ENCODE measurements at places on chromosomes 13 and 19. TPM values are rescaled to one million over a fixed set of nuclear protein-coding genes. Genes with fewer than 3 reads are reported as not detected.

DNA sequence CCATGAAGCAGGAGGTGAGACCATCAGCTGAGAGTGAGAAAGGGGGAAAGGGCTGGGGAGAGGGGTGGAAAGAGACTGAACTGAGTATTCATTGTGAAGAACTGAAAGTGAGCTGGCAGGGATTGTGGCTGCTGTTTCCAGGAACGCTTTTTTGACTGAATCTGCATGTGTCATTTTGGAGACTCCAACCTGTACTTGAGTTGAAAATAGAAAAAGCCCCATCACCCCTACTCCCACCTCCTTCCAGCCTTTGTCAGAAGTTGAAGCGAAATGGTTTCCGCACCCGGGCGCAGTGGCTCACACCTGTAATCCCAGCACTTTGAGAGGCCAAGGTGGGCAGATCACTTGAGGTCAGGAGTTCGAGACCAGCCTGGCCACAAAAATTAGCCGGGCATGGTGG, 128.0 kb upstream of the GPR12 start:
- DNase-seq: no peak

DNA sequence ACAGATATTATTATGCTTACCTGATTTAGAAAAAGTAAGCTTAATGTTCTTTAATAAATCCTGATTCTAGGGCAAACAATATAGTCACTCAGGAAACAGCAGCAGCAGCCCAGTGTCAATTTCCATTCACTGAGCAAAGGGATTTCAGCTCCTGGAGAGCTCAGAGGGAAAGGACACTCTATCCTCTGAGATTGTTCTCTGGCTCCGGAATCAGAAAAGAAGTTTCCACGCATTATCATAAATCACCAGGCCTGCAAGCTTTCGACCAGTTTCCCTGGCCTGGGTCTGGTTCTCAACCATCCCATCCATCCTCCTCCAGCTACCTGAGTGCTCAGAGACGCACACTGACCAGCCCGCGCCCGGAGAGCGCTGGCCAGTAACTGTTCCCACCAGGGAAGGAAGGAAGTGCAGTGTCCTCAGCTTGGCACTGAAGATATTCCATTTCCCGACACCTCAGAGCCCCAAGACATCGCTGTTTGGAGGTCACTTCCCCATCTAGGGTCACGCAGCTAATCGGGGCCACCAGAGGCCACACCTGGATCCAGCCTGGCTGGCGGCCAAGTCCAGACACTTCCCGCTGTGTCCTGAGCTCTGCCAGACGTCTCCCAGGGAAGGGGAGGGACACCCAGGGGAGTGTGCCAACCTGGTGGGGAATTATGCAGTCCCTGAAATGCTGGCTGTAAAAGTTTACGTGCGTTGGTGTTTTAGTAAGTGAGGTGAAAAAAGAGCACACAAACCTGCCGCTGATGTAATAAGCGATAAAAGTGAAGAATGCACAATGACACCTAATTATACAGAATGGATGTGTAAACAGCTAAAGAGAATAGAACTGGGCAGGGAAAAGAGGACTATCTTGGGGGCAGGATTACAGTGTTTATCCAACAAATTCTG, 29.1 kb downstream of the EPS15L1 start:
- no peak for DNase-seq

GRCh38 chr13:36089130-36089647, 42.0 kb downstream of the DCLK1 start:
- DNase-seq: no peak

GRCh38 chr19:30692879-30693503, 320.8 kb downstream of the ZNF536 start:
- no peak for DNase-seq

INAFM1 gene
- total RNA-seq: 10.0 TPM

Data from activated T-cell treated with anti-CD3 and anti-CD28 coated beads, Interleukin-2, amount 50 U/mL, for 4 hours (primary cell).